GM04504 (cell line): ENCODE measurements at places on chromosomes 11 and 22.
A peak's percentile ranks its signal among the peaks of the same experiment; 100 is the strongest.

- no peak for DNase-seq
These were observed 10.2 kb downstream of the LRRC74B start for GRCh38 chr22:21055880-21056319.

DNA sequence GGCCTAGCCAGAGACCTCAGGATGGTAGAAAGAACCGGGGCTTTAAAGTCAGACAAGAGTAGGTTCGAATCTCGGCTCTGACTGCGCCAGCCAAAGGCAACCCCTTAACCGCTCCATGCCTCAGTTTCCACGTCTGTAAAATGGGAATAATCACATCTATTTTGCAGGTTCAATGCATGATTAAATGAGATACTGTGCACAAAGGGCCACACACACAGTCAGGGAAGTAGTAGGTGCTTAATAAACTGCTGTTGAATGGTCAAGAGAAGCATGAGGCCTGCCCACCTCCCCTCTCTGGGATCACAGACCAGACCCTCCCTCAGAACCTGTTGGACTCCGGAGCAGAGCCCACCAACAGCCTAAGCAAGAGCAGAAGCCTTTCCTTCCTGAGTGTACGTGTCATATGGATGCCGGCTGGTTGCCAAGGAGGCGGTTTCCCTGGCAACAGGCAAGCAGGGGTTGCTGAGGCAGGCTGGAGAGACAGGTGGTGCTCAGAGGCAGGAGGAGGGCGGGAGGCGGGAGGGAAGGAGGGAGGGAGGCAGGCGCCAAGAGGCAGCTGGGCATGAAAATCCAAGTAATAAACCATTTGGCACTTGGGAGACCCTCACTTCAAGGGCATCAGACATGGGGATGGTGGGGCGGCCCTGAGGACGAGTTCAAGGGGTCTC, 43.9 kb downstream of the NFAM1 start:
- no peak for DNase-seq

DNA sequence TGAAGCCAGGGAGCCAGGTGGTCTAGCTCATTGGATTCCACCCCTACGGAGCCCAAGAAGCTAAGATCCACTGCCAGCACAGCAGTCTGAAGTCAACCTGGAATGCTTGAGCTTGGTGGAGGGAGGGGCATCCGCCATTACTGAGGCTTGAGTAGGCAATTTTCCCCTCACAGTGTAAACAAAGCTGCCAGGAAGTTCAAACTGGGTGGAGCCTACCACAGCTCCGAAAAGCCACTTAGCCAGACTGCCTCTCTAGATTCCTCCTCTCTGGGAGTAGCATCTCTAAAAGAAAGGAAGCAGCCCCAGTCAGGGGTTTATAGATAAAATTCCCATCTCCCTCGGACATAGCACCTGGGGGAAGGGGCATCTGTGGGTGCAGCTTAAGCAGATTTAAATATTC, 620.3 kb downstream of the NELL1 start:
- DNase-seq: no peak

DNA sequence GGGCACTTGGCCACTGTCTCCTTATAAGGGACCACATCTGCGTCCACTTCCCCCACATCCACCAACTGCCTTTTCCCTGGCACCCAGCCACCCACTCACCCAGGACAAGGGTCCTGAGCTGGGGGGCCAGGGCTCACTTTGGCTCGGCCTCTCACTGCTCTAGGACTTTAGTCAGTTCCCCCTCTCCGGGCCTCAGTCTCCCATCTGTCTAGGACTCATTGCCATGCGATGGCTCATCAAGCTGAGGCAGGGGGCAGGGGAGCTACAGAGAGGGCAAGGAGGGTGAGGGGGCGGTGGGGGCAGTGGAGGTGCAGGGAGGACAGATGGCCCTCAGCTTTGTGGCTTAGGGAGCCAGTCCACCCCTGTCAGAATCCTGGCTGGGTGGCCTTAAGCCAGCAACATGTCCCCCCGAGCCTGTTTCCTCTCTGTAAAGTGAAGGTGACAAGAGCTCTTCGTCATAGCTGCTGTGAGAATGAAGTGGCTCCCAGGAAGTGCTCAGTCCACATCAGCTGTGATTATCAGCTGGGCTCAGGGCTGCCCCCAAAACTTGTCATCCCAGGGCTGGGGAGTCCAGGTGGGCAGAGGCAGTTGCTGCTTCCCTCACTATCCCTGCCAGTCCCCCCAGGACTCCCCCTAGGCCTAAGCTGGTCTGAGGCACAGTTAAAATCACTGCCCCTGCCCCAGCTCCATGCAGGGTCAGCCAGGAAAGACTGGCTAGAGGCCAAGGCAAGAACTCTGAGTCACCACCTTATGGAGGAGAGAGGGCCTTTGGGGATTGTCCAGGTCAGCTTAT, 14.9 kb downstream of the RAC2 start:
- peak; percentile 67 for DNase-seq
